ENCODE measurements at places on chromosomes 5 and 9.

GRCh38 chr5:72288924-72289323 is 31.1 kb downstream of the MRPS27 start:
- no peak for DNase-seq

- no peak for DNase-seq
These were observed 89.9 kb upstream of the ADAMTSL1 start for GRCh38 chr9:18384066-18384465.

- no peak for DNase-seq
These were observed at the start of gene CD180 for GRCh38 chr5:67196537-67197059. Gene CD180, minus strand, starts transcription at chr5:67196799. Its CDS starts 158 bp downstream, at chr5:67196641.

DNA sequence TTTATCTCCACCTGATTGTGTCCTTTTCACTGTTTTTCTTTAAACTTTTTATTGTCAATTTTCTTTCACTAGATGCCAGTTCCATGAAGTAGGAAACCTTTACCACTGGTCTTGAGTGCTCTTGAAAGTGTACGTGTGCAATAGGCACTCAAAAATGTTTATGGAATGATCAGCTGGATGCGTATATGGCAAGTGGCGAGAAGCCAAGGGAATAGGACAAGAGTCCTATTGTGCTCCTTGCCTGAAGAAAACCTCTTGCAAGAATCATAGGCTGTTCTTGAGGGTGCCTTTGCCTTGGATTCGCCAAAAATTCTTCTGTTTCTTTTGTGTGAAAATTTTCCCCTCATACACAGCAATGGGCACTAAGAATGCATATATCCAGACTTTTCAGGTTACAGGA is 97.7 kb downstream of the GHR start:
- DNase-seq = no peak

GRCh38 chr5:99386406-99387077 is 457.7 kb upstream of the CHD1 start:
- no peak for DNase-seq

- DNase-seq = no peak
These were observed 26.0 kb downstream of the JMY start for GRCh38 chr5:79261897-79262296.

- no peak for DNase-seq
These were observed 85.8 kb downstream of the TAF11L14 start for GRCh38 chr5:17720071-17720470.

GRCh38 chr9:134891713-134892112 is 11.1 kb downstream of the FCN2 start:
- DNase-seq = no peak

- DNase-seq = no peak
These were observed 176.7 kb downstream of the CCDC171 start for GRCh38 chr9:15729507-15729906.
